Neural progenitor cell (in vitro differentiated cells): ENCODE measurements at places on chromosomes 5 and 9.

GRCh38 chr5:156375895-156376495, 49.0 kb downstream of the SGCD start:
- no peak for DNase-seq

DNA sequence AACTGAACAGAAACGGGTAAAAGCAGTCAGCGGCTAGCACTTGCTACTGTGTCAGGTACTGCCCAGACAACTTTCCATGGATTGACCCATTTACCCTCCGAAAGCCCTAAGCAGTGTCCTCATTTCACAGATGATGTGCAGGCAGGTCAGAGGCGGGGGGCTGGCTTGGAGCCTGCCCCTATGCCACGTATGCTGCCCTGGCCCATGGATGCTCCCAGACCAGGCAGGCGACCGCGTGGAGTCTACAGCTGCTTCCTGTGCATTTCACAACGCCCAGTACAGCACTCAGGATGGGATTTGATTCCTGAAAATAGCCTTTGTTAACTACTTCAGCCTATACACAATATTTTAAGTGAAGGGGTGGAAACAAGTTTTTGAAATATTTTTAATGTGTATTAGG, 202.9 kb downstream of the NXNL2 start:
- DNase-seq = no peak

DNA sequence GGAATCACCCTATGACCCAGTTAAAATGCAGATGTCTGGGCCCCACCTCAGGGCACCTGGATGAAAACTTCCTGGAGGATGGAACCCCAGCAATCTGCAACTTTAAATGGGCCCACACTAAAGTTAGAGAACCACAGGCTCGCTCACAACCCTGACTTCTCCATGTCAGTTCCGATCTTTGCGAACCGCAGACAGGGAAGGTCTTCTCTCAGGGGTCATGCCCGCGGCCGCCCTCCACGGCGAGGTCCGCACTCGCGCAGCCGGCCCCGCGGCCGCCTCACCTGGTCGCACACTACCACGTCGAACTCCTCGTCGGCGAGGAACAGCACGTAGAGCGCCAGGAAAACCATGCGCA, 499 bp downstream of the ALG2 start:
- DNase-seq = no peak

DNA sequence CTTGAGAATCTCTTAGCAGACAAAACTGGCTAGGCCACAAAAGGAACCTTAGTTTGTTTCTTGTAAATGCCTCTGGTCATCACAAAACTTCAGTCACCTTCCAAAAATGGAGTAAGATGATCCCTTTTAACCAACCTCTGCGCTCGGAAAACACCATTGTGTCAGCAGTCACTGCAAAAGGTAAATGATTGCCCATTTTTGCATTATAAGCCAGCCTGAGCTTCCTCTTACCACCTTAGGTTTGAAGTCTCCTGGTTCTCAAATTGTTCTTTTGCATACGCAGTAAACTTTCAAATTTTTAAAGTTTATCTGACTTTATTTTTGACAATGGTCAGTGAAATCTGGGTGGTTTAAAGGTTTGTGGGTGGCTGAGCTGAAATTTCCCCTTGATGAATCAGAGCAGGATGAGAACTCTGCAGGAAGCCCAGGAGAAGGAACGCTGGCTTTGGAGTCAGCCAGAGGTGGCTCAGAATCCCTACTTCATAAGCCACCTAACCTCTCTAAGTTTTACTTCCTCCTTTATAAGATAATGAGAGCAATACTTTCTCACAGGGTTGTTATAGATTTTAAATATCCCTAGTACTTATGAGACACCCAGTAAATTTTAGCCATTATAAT, 131.4 kb downstream of the MED10 start:
- no peak for DNase-seq

DNA sequence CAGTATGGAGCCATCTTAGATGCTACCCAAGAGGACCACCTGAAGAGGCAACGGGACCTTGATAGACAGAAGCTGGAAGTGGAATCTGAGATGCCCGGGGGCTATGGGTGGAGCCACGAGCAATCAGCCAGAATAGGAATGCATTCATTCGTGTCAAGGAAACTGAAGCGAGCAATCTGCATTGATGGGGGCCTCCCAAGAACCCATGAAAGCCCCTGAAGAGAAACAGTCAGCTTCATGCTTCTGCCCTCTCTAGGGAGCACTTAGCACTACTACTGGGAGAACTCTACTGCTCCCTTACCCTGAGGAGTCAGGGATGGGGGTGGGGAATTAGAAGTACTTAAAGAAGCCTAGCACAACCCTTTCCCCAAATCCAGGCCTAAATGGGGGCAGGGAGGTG, 51.9 kb upstream of the TCERG1 start:
- peak; percentile 36 for DNase-seq

DNA sequence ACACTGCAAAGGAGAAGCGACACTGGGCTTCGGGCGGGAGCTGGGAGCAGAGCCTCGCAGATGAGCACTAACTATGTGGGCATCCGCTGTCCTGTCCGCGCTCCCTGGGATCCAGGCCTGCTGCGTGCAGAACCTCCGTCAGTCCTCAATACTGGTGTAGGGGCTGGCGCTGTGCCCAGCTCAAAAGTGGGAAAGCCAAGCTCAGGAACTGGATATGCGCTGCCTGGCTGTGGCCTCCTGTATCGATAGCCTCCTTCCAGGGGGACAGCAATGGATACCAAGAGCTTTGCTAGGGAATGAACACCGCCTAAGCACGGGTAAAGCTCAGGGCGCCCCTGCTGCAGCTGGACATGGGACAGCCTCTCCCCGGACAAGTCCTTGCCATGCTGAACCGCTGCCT, 270.4 kb downstream of the NSG2 start:
- DNase-seq = no peak

DNA sequence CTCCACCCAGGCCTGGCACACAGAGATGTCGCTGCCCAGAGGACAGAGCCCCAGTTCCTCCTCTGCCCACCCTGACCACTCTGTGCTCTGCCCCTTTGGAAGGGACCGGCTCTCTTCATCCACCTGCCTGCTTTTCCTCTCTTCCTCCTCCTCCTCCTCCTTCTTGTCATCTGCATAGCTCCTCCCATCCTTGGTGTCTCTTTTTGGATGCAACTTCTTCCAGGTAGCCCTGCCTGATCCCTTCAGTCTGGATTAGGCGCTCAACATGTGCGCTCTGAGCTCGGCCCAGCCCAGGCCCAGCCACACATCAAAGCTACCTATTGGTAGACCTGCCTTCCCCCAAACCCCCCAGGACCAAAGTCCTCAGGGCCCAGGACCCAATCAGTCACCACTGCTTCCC, 52.6 kb upstream of the RXRA start:
- DNase-seq = no peak

GRCh38 chr5:132635873-132636272, 22.1 kb upstream of the IL13 start:
- DNase-seq = no peak

DNA sequence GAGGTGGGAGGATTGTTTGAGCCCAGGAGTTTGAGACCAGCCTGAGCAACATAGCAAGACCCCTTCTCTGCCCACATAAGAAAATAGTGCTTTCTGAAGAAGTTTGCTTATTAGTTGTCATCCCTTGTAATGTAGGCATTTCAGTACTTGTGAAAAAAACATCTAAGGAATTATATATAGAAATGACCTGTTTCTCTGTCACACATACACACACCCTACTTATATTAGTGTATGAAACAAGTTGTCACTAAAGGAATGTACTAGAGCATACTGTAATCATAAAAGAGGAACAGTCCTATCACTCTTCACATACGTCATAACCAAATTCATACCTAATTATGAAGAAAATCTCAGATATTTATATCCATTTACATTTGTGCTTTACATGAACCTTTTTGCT, 122.0 kb downstream of the NIPBL start:
- DNase-seq = no peak

GRCh38 chr9:617445-618085, 223.9 kb upstream of the DMRT1 start:
- DNase-seq = no peak

GRCh38 chr5:176535664-176536131, 1.5 kb downstream of the RNF44 start:
- peak; percentile 20 for DNase-seq

DNA sequence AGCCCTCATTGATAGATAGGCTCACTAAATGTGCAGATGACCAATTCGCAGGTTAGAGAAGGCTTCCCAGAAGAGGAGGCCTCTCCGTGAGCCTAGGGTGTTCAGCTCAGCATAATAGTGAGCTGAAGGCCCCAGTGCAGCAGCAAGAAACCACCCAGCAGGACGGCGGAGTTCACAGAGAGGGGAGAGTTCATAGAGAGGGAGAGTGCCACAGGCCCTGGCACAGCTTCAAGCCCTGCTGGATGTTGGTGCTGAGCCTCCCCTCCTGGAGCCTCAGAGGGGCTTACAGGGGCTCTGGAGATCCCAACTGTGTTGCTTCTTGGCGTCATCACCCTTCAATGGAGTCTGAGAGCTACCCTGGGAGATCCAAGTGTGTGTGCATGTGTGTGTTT, 2.1 kb downstream of the SLC22A5 start:
- no peak for DNase-seq

GRCh38 chr9:19457693-19458009, 48.8 kb downstream of the ACER2 start:
- no peak for DNase-seq
